ENCODE measurements at places on chromosomes 11 and 22. TPM values are rescaled to one million over a fixed set of nuclear protein-coding genes. Genes with fewer than 3 reads are reported as not detected.
A peak's percentile ranks its signal among the peaks of the same experiment; 100 is the strongest.

- no peak for DNase-seq
Observed at GRCh38 chr22:40300884-40301672, 45.2 kb upstream of the ADSL start.

DNA sequence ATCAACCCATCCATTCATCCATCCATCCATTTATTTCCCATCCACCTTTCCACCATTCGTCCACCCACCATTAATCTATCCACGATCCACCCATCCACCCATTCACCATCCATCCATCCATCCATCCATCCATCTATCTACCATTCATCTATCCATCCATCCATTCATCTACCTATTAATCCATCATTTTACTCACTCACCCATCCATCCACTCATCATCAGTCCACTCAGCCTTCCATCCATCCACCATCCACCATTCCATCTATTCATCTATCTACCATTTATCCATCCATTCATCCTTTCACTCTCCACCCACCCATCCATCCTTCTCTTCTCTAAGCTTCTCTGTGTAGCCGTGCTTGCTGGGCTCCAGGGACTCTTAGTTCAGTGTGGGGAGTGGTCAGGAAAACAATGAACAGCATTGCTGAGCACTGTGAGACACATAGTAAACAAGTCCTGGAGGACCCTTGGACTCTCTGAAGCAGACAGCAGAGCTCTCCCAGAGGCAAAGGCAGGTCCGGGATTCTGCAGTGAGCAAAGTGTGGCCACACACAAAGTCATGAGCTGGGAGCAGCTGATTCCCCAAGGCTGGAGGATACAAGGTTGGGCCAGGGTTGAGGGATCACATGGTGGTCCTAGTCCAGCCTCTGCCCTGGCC, 642.2 kb downstream of the BRD1 start:
- no peak for DNase-seq

The NADSYN1 gene
- total RNA-seq = 28.2 TPM

GRCh38 chr11:119316729-119317591, at the start of gene MCAM:
Gene MCAM (minus strand): TSS chr11:119317130. CDS start chr11:119317101, 29 bp downstream.
- peak; percentile 80 for DNase-seq

DNA sequence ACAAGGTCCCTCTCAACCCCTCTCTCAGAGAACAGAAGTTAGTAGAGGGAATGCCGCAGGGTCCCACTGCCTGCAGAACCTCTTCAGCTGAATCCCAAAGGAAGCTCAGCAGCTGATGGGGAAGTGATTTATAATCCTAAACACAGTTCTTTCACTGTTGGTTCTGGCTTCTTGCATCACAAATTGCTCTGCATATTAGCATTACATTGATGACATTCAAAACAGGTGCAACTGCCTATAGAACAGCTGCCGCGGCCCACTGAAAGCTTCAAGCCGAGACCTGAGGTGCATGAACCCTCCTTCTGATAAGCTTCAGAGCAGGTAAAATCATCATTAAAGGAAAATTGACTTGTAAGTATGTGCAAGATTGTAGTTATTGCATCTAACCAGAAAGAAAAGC, 75.2 kb upstream of the KIRREL3 start:
- DNase-seq = no peak

DNA sequence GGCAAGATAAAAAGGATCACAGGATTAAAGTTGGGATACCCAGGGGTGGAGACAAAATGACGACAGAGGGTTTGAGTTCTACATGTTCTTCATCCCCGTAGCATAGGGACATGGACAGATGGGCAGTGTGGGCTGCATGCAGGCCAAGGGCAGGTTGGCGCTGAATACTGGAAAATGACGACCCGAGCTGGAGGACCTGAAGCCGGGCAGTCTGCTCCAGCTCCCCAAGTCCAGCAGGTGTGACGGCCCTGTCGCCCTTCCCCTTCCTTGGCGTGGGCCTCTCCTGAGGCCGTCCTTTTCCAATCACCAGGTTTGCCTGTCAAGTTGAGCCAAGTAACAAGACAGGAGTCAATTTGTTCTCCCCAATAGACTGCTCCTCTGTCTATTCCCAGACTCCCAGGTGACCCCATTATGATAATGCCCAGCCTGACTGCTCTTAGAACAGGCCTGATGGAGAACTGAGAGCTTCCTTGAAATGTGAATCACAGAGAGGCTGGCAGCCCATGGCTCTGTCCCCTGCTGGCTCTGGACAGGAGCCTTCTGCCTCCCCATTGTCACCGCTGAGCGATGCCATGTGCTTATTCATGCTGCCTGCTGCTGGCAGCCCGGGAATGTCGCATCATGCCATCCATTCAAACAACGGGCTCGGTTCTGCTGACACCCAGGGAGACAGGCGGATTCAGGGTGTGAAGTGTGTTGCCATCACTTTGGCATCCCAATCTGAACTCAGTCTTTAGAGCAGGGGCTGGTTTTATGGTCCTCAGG, 392.1 kb downstream of the NTM start:
- no peak for DNase-seq

- no peak for DNase-seq
Observed at GRCh38 chr11:20360650-20361049, 2.9 kb upstream of the HTATIP2 start.

DNA sequence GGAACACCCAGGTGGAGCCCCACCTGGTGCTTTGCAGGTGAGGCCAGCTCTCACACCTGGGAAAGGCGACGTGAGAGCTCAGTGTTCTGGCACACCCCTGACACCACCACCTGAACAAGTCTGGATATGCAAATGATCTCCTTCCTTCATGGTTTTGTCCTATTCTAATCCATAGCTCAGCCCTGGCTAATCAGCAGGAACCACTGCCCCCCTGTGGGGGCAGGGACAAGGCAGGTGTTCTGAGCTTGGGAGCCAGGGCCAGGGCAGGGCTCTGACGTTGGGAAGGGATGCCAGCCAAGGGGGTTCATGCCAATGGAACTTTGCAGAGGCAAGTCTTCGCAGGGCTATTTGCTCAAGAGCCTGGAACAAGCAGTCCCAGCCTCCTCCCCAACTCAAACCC, 144.2 kb downstream of the TRIM29 start:
- DNase-seq = no peak

The MS4A6E gene
- total RNA-seq = not detected

GRCh38 chr11:19216709-19217374, 15.1 kb upstream of the CSRP3 start:
- no peak for DNase-seq

- peak; percentile 68 for DNase-seq
Observed at GRCh38 chr11:11416502-11416901, 63.5 kb upstream of the CSNK2A3 start.

- peak; percentile 58 for DNase-seq
Observed at GRCh38 chr11:72753341-72754148, 1.3 kb upstream of the ARAP1 start.

- no peak for DNase-seq
Observed at GRCh38 chr11:15641271-15642045, 526.7 kb downstream of the INSC start.

DNA sequence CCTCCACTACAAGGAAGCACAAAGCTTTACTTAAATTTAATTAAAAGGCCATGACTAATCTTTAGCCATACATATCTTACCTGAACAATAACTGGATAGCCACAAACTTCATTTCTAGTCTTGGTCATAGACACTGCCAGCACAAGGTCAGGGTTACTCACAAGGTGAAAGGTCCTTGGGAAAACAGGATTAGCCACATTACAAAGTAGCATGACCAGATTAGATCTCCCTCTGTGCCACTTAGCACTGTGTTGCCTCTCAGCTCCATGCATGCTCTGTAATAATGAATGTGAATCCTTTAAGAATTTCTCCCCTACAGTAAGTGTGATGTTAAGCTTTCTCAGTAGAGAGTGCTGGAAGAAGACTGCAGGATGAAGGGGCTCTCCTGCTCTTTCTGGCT, 325.1 kb upstream of the MPPED2 start:
- no peak for DNase-seq

DNA sequence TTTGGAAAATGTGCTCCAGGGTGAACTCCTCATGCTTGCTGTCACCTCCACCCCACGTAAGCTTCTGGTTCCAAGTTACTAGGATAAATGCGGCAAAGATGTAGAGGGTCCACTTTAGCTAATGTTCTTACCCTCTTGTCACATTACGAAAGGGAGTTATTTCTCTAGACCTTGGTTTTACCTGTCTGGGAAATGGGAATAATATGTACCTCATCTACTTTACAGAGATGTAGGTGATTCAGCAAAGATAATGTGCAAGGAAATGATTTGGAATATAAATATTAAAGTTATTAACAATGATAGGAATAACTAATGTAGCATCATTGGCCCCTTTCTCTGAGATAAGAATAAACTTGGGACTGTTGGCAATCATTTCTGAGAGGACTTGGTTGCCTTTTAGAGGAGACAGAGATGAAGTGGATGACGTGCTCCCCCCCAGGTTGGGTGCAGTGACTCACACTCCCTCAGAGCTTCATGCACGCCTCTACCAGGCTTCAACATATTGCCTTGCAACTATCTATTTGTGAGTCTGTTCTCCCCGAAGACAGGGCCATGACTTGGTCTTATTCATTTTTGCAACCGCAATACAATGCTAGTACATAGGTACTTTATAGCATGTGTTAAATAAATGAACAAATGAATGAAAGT, 97.1 kb downstream of the ME3 start:
- no peak for DNase-seq

DNA sequence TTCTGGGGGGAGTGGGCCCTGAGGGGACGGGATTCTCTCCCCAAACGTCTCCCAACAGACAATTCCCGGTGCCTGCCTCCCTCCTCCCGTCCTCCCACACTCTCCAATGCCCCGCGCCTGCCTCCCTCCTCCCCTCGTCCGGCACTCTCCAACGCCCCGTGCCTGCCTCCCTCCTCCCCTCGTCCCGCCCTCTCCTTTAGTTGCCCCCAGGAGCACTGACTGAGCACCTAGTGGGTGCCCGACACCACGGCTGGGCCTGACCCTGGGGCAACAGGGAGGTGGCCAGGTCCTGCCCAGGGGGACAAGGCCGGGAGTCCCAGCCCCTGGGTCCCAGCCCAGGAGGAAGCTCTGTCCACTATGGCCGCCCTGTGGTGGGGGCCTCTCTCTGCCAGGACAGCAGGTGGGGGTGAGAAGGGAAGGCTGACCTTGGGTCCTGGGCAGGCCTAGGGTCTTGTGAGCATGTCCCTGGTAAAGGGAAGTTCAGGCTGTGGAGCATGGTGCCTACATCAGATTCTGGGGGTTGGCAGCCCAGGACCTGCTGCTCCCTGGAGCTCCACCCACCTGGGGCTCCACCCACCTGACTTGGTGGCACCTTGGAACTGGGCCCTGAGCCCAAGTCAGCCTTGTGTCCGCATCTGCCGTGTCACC, 942.3 kb downstream of the BRD1 start:
- DNase-seq = no peak

GRCh38 chr22:29307596-29308147, 1.2 kb downstream of the GAS2L1 start:
- DNase-seq = no peak

DNA sequence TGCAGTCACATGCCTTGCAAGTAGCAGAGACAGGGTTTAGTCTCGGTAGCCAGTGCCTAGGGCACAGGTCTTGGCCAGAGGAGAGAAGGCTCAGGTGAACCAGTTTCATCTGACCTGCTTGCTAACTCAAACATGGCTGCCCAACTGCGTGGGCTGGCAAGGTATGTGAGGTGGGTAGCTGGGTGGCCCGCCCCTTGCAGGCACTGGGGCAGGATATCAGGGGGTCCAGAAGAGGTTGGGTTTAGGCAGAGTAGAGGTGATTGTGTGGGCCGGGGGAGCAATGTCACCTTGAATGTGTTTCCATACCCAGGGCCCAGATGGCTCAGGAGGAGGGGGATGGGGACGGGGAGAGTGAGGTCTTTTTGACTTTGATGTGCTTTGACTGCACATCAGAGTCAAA, 37.7 kb downstream of the ST3GAL4 start:
- DNase-seq = peak; percentile 38

The ART1 gene
- total RNA-seq = not detected

DNA sequence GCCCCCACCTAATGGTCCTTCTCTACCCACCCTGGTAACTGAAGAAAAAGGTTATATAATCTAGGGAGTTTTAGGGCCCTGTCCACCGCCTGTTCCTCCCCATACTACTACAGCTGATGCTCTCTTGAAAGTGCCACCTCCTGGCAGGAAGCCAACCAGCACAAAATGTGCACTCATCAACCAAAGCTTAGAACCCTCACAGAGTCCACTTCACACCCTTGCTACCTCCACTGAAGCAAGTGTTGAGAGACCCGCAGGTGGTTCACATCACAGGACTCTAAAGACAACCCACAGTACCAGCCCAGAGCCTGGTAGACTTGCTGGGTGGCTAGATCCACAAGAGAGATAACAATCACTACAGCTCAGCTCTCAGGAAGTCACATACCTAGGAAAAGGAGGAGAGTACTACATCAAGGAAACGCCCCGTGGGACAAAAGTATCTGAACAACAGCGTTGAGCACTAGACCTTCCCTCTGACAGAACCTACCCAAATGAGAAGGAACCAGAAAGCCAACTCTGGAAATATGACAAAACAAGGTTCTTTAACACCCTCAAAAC, 17.5 kb upstream of the OR10W1 start:
- DNase-seq = no peak

The SLC22A9 gene
- total RNA-seq = not detected

DNA sequence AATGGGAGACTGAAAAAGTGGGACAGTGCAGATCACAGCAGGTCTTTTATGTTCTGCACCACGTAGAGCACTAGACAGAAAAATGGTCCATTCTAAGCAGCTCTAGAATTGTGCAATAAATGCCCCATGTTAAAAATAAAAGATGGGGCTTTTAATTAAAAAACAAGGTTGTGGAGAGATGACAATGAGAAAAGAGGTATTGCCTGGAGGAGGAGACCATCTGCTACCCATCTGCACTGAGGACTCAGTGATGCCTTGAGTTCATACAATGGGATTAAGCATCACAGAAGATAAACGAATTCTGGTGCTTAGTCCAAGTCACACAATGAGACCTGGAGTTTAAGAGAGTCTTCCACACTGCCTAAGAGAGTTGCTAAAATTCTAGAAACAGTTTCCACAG, 73.6 kb downstream of the PAK1 start:
- DNase-seq = no peak

DNA sequence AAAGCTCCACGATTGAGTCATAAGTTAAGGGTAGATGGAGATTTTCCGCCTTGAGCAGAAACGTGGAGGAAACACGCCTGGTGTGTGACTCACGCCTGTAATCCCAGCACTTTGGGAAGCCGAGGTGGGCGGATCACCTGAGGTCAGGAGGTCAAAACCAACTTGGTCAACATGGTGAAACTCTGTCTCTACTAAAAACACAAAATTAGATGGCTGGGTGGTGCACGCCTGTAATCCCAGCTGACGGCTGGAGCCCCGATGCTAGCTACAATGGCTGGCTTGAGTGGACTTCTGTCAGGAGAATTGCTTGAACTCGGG, 17.3 kb upstream of the DGCR8 start:
- DNase-seq = no peak

GRCh38 chr11:11845071-11845470, 3.3 kb downstream of the USP47 start:
- DNase-seq = no peak

GRCh38 chr22:41021061-41021612, 70.0 kb downstream of the RBX1 start:
- no peak for DNase-seq

DNA sequence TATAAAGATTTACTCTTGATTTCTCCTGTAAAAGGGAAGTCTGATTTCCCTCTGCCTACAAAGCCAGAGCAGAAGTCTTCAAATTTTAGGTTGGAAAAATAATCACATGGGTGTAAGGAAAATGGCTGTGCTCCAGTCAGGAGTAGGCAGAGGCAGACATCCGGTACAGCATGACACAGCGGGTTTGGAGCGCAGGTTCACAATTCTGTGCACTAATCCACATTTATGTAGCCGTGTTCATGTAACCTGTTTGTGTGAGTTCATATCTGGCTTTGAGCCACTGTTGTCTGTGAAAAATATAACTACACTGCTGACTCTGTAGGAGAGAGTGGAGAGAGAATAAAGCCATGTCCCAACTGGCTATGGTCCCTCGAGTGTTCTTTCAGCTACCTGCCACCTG, 248.0 kb downstream of the CASP12 start:
- no peak for DNase-seq

- DNase-seq = peak; percentile 45
Observed at GRCh38 chr11:66845876-66846212, 2.6 kb downstream of the RCE1 start.

All from right cardiac atrium (tissue), 5 donors.